Osteocyte (in vitro differentiated cells): ENCODE measurements at places on chromosomes 1 and 21. TPM values are rescaled to one million over a fixed set of nuclear protein-coding genes. Genes with fewer than 3 reads are reported as not detected.
A peak's percentile ranks its signal among the peaks of the same experiment; 100 is the strongest.

- no peaks in the 10 kb centered on the region for H3K27me3 ChIP-seq
- no peak for DNase-seq
Measured at GRCh38 chr1:93722081-93723031, 40.7 kb upstream of the BCAR3 start.

DNA sequence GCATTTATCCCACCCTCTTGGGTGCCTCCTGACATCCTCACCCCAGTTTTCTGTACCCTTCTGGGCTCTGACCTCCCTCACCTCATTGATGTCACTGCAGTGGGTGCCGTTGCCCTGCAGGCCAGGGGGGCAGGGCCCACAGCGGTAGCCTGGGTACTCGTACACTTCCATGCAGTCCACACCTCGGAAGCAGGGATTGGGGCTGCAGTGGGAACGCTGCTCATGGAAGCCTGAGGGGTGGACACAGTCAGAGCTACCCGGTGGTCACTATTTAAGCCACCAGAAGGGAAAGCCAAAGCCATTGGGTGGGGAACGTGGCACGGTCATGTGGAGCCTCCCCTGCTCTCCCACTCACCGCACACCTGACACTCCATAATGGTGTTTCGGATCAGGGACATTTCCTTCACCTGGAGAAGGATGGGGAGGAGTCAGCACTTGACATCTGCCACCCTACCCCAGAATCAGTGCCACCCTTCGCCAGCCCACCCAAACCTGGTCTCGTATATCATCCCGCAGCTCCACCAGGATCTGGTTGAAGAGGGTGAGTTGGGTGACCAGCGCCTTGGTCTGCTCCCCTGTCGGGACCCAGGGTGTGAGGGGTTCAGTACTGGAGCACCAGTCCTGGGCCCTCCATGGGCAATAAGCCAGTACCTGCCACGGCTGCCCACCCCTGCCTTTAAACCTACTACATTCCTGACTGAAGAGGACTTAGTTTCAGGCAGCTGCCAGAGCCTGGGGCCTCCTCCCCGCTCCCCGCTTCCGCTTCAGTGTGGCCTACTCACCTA is 4.8 kb downstream of the THBS3 start:
- no peak for DNase-seq
- peaks cover 5% of the 10 kb centered on the region for H3K36me3 ChIP-seq
- H3K27me3 ChIP-seq, result no peaks in the 10 kb centered on the region
- H3K27ac ChIP-seq, result no peak overlapping the region

- H3K27me3 ChIP-seq, result no peaks in the 10 kb centered on the region
- DNase-seq, result no peak
- no peak overlapping the region for H3K27ac ChIP-seq
- peaks cover 2% of the 10 kb centered on the region for H3K36me3 ChIP-seq
Measured at GRCh38 chr21:33936301-33937038, 20.9 kb upstream of the ATP5PO start.

Gene GPA33
- not detected in 2 replicates for total RNA-seq

DNA sequence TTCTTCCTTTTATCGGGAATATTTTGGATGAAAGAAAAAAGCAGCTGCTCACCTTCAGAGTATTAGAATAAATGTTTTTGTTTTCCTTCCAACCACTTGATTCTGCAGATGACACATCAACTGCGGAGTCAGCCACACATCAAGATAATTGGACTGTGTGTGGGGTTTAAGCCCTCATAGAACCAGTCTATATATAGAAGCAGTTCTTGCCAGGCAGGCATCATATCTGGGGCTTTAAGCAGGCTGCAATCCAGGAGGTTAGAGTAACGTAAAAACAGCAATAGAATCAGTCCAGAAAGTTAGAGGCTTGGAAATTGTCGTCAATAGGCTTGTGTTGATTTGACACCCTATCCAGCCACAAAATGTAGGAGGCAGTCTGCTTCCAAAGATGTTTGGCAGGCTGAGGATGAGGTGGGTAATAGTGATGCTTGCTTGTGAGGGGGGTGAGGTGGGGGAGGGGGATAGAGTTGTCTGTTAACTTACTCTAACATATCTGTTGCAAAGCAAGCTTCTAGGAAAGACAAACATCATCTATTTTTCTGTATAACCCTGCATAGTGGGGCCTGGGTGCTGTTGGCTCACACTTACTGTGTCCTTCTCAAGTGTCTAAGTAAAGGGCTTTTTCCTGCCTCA is 64.8 kb downstream of the PEX14 start:
- peaks cover 17% of the 10 kb centered on the region for H3K4me1 ChIP-seq
- DNase-seq, result no peak
- H3K36me3 ChIP-seq, result peaks cover 19% of the 10 kb centered on the region
- no peaks in the 10 kb centered on the region for H3K27me3 ChIP-seq

Gene SYT2
- not detected in 2 replicates for total RNA-seq

Gene IGSF9
- not detected in 2 replicates for total RNA-seq

GRCh38 chr1:85342207-85342606 is 65.8 kb upstream of the BCL10 start:
- no peaks in the 10 kb centered on the region for H3K27me3 ChIP-seq
- H3K4me3 ChIP-seq, result no peak overlapping the region
- no peak for DNase-seq
- H3K27ac ChIP-seq, result peak overlapping the region; percentile 84
- peaks cover 63% of the 10 kb centered on the region for H3K4me1 ChIP-seq
- peaks cover 20% of the 10 kb centered on the region for H3K36me3 ChIP-seq

DNA sequence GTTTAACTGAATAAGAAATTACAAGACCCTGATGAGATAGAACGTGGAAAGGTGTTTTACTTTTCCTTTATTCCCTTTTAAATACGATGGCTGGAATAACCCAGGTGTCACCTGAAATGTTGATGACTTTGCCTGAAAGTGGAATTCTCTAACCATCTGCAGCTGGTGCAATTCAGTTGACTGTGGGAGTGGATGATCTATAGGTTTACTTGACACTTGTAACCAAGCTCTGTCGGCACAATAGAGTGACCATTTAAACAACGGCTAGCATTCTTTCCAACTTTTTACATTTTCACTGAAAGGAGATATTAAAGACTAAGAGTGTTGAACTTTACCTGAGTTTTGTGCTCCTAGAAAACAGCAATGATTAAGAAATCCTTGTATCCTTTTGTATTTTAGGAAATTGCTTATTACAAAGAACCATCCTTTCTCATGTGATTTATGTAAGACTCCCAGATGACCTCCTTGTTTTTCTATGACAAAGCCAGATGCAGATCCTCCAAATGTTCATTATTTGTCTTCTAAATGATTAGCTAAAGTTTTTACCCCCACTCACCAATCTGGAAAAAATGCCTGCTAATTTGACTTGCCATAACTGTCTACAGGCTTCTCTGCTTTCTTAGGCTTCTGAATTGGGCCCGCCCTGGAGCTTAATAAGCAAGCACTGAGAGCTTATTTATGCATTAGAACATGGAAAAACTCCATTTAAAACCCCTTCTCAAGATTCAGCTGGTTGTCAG is 129.5 kb upstream of the LRRC7 start:
- H3K27me3 ChIP-seq, result peaks cover 6% of the 10 kb centered on the region
- no peaks in the 10 kb centered on the region for H3K36me3 ChIP-seq
- H3K27ac ChIP-seq, result no peak overlapping the region
- no peaks in the 10 kb centered on the region for H3K4me1 ChIP-seq

GRCh38 chr1:235784950-235785349 is 81.8 kb downstream of the LYST start:
- H3K4me3 ChIP-seq, result no peak overlapping the region
- no peaks in the 10 kb centered on the region for H3K27me3 ChIP-seq
- peaks cover 8% of the 10 kb centered on the region for H3K4me1 ChIP-seq
- peaks cover 14% of the 10 kb centered on the region for H3K36me3 ChIP-seq
- DNase-seq, result no peak

Gene CYP2J2
- total RNA-seq, result 0.13 TPM in 1 of 2 replicates, not detected in the other

DNA sequence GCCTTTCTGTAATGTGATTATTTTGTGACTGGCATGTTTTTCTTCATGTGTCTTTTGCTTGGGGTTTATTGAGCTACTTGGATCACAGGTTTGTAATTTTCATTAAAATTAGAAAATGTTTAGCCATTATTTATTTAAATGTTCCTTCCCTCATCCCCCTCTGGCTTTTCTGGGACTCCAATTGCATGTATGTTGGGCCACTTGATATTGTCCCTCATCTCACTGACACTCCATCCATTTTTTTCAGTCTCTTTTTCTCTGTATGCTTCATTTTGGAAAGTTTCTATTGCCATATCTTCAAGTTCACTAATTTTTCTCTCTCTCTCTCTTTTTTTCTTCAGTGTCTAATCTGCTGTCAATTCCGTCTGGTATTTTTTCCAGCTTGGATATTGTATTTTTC is 390.1 kb downstream of the PRDM2 start:
- H3K36me3 ChIP-seq, result no peaks in the 10 kb centered on the region
- DNase-seq, result no peak
- no peaks in the 10 kb centered on the region for H3K4me1 ChIP-seq
- H3K27ac ChIP-seq, result no peak overlapping the region
- no peak overlapping the region for H3K4me3 ChIP-seq

- H3K36me3 ChIP-seq, result no peaks in the 10 kb centered on the region
- H3K4me3 ChIP-seq, result no peak overlapping the region
Measured at GRCh38 chr21:20519076-20519475, 479.1 kb upstream of the NCAM2 start.

DNA sequence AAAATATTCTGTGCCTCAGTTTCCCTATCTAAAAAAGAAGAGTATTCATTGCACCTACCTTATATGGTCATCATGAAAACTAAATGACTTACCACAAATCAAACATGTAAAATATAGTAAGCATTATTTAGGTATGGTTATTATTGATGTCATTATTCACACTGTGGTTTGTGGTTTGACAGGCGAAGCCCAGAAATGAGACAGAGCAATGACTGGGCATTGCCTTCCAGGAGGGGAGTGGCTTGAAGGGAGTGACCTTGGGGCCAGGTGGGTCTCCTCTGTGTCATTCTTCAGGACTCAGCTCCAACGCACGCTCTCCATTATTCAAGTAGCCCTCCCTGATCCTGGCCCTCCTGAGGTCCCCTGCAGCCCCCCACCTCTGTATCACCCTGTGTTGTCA is 133.7 kb downstream of the DMRTA2 start:
- no peaks in the 10 kb centered on the region for H3K36me3 ChIP-seq
- H3K4me3 ChIP-seq, result no peak overlapping the region
- DNase-seq, result no peak
- H3K4me1 ChIP-seq, result no peaks in the 10 kb centered on the region
- H3K27me3 ChIP-seq, result no peaks in the 10 kb centered on the region

GRCh38 chr1:11682287-11682771 is 1.4 kb upstream of the MAD2L2 start:
- H3K27ac ChIP-seq, result peak overlapping the region; percentile 52
- no peak overlapping the region for H3K4me3 ChIP-seq
- H3K36me3 ChIP-seq, result no peaks in the 10 kb centered on the region
- no peak for DNase-seq
- H3K4me1 ChIP-seq, result peaks cover 21% of the 10 kb centered on the region

- peaks cover 23% of the 10 kb centered on the region for H3K4me1 ChIP-seq
- H3K27ac ChIP-seq, result peak overlapping the region; percentile 36
- no peak for DNase-seq
- H3K36me3 ChIP-seq, result no peaks in the 10 kb centered on the region
Measured at GRCh38 chr1:171267391-171267790, 19.1 kb downstream of the FMO1 start.

Gene SPRR2G
- total RNA-seq, result not detected in 2 replicates

GRCh38 chr1:110262846-110263631 is 52.9 kb downstream of the KCNC4 start:
- H3K4me1 ChIP-seq, result no peaks in the 10 kb centered on the region
- H3K27me3 ChIP-seq, result peaks cover 72% of the 10 kb centered on the region
- DNase-seq, result no peak
- no peaks in the 10 kb centered on the region for H3K36me3 ChIP-seq
- H3K27ac ChIP-seq, result no peak overlapping the region
- H3K4me3 ChIP-seq, result no peak overlapping the region

Gene SMCP
- total RNA-seq, result not detected in 2 replicates

DNA sequence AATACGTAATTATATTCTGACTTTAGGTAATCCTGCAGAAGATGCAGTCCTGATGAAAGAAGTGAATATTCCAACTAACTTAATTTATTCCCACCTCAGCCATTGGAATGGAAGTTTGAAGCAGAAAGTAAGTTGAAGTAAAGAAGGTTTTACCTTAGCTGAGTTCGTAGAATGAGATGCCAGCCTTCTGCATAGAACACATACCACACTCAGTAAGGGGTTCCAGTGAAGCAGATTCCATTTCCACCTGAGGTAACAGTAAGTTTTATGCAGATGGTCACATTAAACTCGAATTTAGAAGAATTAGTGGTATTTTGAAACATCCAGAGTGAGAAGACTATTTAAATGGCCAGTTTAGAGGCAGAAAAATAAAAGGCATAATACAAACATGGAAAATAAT is 20.2 kb downstream of the RBM11 start:
- H3K27me3 ChIP-seq, result no peaks in the 10 kb centered on the region
- DNase-seq, result no peak
- no peaks in the 10 kb centered on the region for H3K4me1 ChIP-seq
- H3K36me3 ChIP-seq, result no peaks in the 10 kb centered on the region
- no peak overlapping the region for H3K27ac ChIP-seq

DNA sequence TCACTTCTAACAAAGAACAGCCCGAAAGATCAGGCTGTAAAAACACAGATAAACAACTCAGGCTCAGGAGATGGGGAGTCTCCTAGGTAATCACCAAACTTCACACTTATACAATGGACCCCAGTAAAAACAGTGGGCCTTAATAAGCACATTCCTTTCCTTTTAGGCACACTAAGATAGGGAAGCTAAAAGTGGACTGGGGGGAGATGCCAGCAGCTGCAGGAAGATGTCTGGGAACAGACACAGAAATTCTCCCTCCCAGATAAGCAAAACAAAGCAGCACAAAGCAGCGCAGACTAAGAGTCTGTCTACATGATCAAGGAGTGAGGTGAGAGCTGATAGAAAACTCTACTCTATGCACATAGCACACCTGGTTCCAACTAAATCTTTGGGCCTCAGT is 29.0 kb upstream of the CTBS start:
- no peak for DNase-seq
- H3K27me3 ChIP-seq, result no peaks in the 10 kb centered on the region
- peak overlapping the region; percentile 60 for H3K4me3 ChIP-seq
- H3K4me1 ChIP-seq, result peaks cover 36% of the 10 kb centered on the region
- H3K27ac ChIP-seq, result peak overlapping the region; percentile 93

DNA sequence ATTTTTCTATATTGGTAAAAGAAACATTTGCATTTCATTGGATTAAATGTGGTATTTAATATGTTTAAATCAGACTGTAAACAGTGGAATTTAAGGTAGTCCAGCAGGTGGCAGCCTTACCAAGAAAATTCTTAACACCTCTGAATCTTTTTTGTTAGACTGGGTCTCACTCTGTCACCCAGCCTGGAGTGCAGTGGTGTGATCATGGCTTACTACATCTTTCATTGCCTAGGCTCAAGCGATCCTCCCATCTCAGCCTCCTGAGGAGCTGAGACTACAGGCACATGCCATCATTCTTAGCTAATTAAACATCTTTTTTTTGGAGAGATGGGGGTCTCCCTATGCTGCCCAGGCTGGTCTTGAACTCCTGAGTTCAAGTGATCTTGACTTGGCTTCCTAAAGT is 98.8 kb downstream of the RABGAP1L start:
- H3K4me1 ChIP-seq, result no peaks in the 10 kb centered on the region
- H3K4me3 ChIP-seq, result no peak overlapping the region
- H3K27me3 ChIP-seq, result no peaks in the 10 kb centered on the region
- DNase-seq, result no peak
- peaks cover 6% of the 10 kb centered on the region for H3K36me3 ChIP-seq

- DNase-seq, result peak; percentile 49
- no peaks in the 10 kb centered on the region for H3K4me1 ChIP-seq
- H3K27me3 ChIP-seq, result no peaks in the 10 kb centered on the region
- no peaks in the 10 kb centered on the region for H3K36me3 ChIP-seq
- H3K4me3 ChIP-seq, result no peak overlapping the region
Measured at GRCh38 chr1:12778907-12779306, 5.4 kb downstream of the PRAMEF12 start.

Gene IFI44
- total RNA-seq, result 14.2 and 19.7 TPM in 2 replicates

- no peak overlapping the region for H3K27ac ChIP-seq
- DNase-seq, result no peak
- H3K4me3 ChIP-seq, result no peak overlapping the region
- peaks cover 1% of the 10 kb centered on the region for H3K36me3 ChIP-seq
- peaks cover 64% of the 10 kb centered on the region for H3K27me3 ChIP-seq
Measured at GRCh38 chr1:159686599-159687299, 27.6 kb downstream of the CRP start.
